NCI-H524 (cell line): ENCODE measurements at places on chromosomes 2 and 18.

DNA sequence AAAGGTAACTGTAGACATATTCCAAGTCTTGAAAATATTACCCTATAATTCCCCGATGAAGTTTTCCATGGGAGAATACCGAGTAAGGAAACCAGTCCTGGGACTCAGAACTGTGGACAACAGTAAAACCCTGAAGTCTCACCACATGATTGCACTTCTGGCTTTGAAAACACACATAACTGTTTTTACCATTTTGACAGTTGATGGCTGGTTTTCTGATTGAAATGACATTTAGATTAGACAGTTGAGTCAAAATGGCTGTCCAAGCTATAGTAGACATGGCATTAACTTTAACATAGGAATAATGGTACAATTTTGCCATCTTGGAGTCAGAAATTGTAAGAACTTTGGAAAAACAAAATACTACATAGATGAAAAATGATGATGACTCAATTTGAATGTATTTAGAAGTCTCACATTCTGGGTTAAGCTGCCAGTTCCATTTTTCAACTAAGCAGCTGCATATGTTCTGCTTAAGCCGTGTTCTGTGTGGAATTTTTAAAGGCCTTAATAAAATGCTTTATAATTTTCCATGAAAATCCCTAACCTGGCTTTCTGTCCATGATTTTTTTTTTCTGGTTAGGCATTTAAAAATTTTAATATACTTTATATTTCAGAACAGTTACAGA, 38.3 kb upstream of the WIPF1 start:
- no peak for DNase-seq

GRCh38 chr2:122019724-122020123, 264.3 kb downstream of the TSN start:
- no peak for DNase-seq

DNA sequence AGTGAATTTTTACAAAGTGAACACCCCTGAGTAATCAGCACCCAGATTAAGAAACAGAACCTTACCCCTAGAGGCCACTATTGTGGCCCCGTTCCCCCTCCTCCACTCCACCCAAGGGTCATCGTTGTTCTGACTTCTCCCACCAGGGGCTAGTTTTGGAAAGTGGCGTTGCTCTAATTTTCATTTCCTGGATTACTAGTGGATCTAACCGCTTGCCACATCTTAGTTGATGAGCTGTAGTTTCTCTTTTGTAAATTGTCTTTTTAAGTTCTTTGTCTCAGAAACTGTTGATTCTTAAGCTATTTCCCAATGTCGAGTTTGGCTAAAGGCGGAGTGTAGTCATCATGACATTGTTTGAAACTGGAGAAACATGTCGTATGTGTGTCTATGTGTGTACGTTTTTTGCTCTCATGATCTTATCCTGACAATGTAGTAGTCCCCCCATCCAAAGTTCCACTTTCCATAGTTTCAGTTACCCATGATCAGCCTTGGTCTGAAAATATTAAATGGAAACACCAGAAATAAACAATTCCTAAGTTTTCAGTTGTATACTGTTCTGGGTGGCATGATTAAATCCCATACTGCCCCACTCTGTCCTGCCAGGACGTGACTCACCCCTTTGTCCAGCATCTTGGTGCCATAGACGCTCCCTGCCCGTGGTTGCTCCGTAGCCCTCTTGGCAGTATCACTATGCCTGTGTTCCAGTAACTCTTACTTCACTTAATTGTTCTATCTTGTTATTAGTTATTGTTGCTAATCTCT, 71.0 kb upstream of the SP3 start:
- no peak for DNase-seq

DNA sequence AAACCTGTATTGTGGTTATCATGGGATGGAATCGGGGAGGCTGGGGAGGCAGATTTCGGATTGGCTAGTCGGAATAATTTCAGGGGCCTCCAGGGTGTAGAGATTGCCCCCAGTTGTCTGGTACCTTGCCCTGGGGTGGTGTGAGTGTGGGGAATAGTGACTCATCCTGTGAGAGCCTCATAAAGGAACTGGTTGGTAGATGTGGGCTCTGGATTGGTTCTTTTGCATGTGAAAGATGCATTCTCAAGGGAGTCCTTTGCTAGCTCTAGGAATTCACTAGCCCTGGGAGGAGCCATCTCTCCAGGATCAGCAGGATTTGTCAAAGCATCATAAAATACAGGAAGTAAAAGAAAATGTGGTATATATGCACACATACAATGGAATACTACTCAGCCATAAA, 331.6 kb downstream of the SETBP1 start:
- no peak for DNase-seq

DNA sequence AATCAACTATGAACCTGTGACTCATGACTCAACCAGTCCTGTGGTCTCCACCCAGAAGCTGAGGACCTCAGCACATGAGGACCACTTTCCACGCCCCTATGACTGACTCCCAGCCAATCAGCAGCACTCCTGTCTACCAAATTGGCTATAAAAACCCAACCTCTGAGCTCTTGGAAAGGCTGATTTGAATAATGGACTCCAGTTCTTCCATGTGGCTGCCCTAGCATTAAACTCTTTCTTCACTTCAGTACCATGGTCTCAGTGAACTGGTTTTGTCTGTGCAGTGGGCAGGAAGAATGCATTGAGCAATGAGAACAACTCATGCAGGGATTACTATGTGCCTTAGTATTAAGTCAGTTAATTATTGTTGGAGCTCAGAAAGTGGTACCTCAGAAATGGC, 78.3 kb downstream of the CMPK2 start:
- no peak for DNase-seq

- no peak for DNase-seq
Observed at GRCh38 chr18:2850816-2851215, 4.0 kb downstream of the EMILIN2 start.

- DNase-seq: peak; percentile 13
Observed at GRCh38 chr18:7808992-7809391, 241.9 kb downstream of the PTPRM start.

- no peak for DNase-seq
Observed at GRCh38 chr18:21727702-21728101, 12.9 kb upstream of the MIB1 start.

GRCh38 chr18:65725251-65726050, 25.4 kb upstream of the CDH7 start:
- peak; percentile 6 for DNase-seq

- peak; percentile 72 for DNase-seq
Observed at GRCh38 chr2:156797832-156798231, 361.7 kb downstream of the GPD2 start.

GRCh38 chr2:75466708-75467311, 93.9 kb downstream of the EVA1A start:
- peak; percentile 53 for DNase-seq

GRCh38 chr2:38190542-38191218, 114.7 kb upstream of the CYP1B1 start:
- no peak for DNase-seq

GRCh38 chr2:157497638-157498314, 53.9 kb upstream of the CYTIP start:
- peak; percentile 74 for DNase-seq

DNA sequence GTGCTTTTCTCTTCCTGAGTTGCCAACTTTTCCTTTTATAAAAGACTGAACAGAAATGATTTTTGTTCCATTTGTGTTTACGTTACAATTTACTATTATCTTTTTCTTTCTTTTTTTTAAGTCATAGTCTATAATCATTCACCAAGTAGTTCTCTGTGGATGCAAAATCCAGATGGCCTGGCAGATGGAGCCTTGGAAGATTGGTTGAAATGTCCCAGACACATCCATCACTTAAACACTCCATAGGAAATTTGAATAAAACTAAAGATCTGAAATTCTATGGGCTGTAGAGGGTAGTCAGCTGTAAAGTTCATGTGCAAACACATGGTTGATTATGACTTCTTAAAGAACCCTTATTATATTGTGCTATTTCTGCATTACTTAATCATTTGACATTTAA, 164.8 kb upstream of the DOCK10 start:
- peak; percentile 93 for DNase-seq

DNA sequence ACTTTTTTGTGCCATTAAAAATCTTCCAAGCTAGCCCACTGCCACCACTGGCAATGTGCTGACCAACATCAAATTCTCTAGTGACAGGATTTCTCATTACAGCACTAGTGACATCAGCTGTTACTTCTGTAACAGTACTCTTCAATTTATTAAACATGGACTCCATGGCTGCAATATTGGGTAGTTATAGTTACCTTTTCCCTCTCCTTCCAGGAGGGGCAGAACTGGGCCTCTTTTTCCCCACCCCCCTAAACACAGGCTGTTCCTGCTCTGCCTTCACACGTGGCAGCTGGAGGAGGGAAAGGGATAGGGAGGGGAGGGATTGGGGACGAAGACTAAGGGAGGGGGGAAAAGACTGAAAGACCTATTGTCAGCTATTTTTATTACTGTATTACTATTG, 38.1 kb downstream of the TRAK2 start:
- peak; percentile 38 for DNase-seq

DNA sequence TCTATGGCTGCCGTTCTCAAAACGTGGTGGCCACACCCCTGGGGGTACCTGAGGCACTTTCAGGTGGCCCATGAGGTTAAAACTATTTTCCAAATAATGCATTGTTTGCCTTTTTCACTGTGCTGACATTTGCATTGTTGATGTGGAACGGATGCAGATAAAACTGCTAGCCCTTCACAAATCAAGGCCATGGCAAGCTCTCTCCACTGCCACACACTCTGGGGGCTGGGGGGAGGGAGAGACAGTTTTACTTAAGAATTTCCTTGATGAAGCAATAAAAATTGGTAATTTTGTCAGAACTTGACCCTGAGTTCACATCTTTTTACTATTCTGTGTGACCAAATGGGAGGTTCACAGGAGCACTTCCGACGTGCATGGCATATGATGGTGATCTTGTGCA, 22.0 kb upstream of the TGIF1 start:
- DNase-seq: no peak

DNA sequence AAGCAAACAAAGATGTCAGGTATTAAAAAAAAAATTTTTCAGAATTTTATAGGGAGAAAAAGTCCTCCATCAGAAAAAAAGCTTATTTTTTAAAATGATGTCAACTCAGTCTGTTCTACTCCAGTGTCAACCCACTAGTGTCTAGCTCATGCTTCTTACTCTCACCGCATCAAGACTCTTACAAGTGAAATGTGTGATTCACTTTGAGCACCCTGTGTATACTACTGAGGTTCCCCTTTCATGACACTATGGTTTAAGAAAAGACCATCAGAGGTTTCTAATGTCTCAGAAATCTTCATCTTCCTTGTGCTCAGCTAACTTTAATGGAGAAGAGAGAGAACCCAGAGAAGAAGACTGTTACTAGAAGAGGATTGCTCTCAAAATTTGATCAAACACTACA, 43.4 kb downstream of the FEZ2 start:
- no peak for DNase-seq

DNA sequence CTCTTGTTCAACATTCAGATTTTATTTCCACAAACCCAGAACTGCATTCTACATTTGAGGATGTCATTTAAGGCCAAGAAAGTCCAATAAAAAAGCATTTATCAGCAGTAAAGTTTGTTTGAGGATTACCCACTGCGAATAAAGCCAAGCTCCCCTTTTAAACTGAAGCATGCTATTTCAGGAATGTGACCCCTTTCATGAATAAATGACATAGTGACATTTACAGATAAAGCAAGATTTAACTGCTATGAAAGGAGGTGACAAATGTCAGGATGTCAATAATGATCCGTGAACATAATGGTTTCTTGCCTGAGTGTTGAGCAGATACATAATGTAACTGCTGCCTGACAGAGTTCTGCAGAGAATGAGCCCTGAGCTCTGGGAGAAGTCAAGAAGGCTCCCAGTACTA, 146.3 kb downstream of the TDRD15 start:
- DNase-seq: no peak

DNA sequence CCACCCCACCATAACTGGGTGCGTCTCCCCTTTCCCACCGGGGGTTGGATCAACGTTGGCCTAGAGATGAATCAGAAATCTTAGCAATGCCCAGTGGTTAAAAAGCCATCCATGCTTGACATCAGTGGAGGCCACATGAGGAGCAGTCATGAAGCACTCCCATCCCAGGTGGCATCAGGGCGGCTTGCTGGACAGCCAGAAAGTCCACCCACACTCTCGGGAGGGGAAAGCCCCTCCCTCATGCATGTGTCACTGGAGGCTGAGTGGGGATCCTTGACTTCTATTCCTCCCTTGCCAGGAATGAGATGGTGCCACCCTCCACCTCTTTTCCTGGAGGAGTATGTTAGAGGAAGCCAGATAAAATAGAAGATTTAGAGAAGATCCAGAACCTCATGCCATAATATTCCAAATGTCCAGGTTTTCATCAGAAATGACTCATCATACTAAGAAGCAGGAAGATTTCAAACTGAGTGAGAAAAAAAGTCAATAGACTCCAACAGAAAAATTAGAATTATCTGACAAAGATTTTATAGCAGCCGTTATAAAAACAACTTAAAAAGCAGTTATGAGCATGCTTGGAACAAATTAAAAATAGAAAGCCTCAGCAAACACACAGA, 507.1 kb upstream of the ID2 start:
- no peak for DNase-seq

GRCh38 chr2:38666556-38666910, 619 bp downstream of the GALM start:
- DNase-seq: no peak

DNA sequence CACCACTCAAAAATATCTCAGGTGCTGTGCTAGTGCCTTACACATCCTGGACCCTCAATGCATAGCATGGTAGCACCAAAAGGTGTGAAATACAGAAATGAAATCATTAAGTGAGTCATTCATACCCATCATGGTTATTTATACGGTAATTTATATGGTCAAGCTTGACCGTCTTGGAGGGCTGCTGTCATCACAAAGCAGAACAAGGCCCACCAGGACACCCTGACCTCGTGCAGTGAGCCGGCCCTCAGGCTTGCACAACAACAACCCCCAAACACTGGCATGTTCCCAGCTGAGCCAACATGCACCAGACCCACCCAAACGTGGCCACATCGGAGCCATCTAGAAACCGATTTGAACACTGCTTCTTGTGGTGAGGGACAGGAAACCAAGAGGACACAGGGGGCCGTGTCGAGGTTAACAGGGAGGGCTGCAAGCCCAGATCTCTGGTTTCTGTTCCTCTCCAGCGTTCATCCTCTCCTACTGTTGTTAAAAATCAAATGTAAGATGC, 378.5 kb upstream of the ID2 start:
- DNase-seq: no peak
